ENCODE measurements at places on chromosomes 1 and 21. TPM values are rescaled to one million over a fixed set of nuclear protein-coding genes. Genes with fewer than 3 reads are reported as not detected.

Gene TINAGL1
- 187 TPM for total RNA-seq

Gene CD52
- total RNA-seq, result 4.3 TPM

Gene DHCR24
- 181 TPM for total RNA-seq

Gene ADORA1
- 4.3 TPM for total RNA-seq

Gene GUCA2A
- not detected for total RNA-seq

Gene OR2AK2
- total RNA-seq, result not detected

Gene SOD1
- 160 TPM for total RNA-seq

Gene ARF1
- total RNA-seq, result 381 TPM

Gene ANXA9
- 5.6 TPM for total RNA-seq

Gene MAP1LC3C
- total RNA-seq, result 10.9 TPM

Gene IGSF21
- not detected for total RNA-seq

Gene ADAMTS4
- 49.0 TPM for total RNA-seq

Gene SPATA45
- not detected for total RNA-seq

Gene GSTM4
- 29.8 TPM for total RNA-seq

Gene GPR25
- not detected for total RNA-seq

Gene SEC16B
- 7.7 TPM for total RNA-seq

Gene PRKAA2
- total RNA-seq, result 2.1 TPM

Gene CD53
- 63.4 TPM for total RNA-seq

Gene PPIAL4G
- total RNA-seq, result not detected

All from omental fat pad (tissue), 4 donors.